ENCODE measurements at places on chromosomes 2 and 18.
A peak's percentile ranks its signal among the peaks of the same experiment; 100 is the strongest.

GRCh38 chr2:144621266-144621665 is 101.3 kb upstream of the ZEB2 start:
- DNase-seq: no peak

DNA sequence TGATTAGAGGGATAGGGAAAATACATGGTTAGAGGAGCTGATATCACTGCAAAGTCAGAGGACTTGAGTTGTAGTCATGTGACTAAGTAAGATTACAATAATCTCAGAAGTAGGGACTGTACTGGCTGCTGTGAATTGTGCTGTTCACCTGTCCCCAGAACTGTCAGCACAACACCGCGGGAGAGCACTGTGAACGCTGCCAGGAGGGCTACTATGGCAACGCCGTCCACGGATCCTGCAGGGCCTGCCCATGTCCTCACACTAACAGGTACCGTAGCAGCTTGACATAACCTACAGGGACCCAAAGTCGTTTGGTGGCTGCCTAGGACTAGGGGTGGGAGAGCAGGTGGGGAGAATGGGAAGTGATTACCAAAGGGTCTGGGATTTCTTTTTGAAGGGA is 132.8 kb upstream of the TTC39C start:
- peak; percentile 35 for DNase-seq

DNA sequence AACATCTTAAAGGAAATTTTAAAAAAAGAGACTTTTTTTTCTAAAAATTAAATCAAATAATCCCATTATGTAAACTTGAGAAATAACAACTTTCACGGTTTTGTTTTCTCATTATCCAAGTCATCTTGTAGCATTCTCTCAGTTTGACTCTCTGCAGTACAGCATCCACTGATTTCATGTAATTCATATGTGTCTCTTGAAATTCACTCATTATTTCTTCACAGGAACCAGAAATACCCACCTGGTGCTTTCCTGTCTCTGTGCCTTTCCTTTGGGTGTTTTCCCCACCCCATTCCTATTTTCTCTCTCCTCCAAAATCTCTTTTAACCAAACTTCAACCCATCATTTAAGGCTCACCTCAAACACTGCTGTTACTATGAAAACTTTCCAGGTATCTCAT is 116.1 kb upstream of the STK17B start:
- no peak for DNase-seq

DNA sequence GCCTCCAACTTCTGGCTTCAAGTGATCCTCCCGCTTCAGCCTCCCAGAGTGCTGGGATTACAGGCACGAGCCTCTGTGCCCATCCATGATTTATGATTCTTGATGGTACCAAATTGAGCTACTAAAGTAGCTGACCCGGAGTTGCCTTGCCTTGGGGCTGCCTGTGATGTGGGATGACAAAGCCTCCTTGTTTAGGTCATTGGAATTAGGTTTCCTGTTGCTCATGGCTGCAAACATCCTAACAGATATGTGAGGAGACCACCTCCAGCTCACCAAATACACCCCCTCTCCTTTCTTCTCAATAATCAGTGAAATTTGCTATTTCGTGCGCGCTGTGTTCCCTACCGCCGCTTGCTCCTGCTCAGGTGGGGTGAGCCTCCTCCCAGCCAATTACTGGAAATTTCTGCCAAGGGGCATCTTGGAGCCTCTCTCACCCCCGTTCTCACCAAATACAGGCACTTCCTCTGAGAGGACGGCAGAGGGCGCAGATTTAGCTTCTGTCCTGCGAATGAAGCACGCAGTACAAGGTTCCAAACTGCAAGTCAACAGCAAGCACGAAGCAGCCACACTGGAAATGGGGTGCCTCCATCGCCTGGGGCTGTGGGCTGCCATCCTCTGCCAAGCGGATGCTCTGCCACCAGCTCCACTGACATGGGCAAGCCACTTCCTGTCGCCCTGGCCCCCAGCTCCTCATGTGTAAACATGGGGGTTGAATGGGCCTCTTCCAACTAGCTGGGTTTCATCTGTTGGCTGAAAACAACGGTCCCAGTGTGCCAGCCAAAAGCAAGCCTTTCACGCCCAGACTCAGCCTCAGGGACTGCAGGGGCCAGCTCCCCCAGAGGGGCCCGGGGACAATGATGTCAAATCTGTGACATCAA is 71.7 kb downstream of the NCAPH start:
- DNase-seq: no peak

DNA sequence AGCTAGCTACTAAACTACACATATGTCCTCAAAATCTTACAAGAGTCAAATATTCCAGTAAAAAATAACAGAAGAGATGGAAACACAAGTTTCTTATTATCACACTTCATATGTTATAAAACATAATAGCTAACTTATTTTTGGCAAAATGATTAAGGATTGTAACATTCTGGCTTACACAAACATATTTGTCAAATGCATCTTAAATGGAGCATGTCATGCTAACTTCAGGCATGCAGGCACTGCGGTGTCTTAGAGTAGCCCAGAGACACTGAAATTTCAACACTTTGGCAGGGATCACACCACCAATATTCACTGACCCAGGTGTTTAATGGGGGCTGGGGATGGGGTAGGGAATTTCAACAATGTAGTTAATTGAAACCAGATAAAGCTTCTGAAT is 51.6 kb downstream of the LDAH start:
- no peak for DNase-seq

All from NCI-H2029 (cell line).